Karpas-422 (cell line): ENCODE measurements at places on chromosomes 6 and 20. TPM values are rescaled to one million over a fixed set of nuclear protein-coding genes. Genes with fewer than 3 reads are reported as not detected.

DNA sequence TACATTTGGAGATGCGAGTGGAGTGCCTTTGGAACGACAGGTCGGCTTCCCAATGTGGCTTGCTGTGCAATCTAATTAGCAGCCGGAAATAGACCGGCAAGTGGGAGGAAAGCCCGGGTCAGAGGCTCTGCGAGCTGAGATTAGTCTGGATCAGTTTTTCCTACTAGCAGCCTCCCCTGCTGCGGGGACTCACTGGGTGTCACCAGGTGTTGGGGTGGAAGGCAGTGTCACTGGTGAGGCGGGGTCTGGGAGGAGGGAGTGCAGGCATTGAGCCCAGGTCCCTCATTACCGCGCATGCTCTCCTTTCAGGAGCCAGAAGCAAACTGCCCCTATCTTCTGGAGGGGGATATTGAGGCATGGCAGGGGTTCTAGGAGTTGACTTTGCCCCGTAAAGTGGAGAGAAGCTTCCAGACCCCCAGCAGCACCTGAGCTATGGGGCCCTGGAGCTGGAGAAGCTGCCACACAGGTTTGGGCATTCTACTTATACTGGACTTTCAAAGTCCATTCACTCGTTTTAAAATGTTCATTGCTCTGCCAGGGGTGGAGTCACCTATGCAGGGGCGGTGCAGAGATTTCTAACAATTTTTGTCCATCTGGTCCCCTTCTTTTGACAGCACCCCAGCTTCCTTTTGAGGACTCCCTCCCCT, 11.0 kb downstream of the SULF2 start:
- DNase-seq = no peak

DNA sequence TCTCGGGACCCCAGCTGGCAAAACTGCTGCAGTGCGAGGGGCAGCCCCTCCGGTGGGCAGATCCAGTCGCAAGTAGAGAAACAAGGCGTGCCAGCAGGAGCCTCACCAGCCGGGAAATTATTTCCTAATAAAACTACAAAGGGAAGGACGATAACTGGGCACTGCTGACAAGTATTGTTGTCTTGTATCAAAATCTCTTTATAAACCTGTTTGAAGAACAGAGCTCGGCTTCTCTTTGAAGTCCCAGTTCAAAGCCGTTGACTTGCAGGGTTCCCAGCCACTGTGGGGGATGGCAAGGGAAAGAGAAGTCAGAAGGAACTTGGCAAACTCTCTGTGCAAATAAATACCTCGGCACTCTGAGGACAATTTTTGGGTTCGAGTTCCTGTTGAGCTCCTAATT, 504.5 kb downstream of the CD83 start:
- DNase-seq = no peak

DNA sequence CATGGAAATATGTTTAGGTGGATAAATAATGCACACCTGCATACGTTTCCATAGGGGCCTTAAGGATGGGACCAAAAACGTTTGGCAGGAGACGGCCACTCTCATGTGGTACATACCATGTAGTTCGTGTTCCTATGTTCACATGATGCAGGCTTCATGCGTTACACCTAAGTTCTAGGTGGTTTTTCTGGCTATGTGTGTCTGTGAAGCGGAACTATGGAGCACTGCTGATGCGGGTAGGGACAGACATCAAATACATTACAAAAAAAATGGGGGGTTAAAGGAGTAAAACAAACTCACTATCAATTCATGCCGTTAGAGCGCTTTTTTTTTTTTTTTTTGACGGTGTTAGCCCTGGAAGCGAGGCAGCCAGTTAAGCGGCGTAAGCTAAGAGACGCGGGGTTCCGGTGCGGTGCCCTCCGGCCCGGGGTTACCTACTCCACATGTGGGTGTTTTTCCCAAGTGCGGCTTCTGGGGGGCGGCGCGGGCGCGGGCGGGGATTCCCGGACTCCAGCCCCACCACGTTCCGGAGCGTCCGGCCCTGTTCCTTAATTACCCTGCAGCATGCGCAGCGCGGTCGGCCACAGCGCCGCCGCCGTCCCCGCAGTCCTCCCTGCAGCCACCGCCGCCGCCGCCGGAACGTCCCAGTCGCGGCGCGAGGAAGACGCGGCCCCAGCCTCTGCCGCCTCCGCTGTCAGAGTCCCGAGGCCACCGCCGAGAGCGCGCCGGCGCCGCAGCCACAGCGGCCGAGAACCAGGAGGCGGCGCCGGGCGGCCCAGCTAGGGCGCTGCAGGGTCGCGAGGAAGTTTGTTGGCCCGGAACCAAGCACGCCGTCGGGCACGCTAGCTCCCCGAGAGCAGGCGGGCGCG, 648 bp downstream of the COL19A1 start:
- peak; percentile 85 for DNase-seq

The ESR1 gene
- total RNA-seq = 4.1 and 5.4 TPM in 2 replicates

The BANF2 gene
- total RNA-seq = not detected in 2 replicates
